ENCODE measurements at places on chromosomes 16 and 17.

DNA sequence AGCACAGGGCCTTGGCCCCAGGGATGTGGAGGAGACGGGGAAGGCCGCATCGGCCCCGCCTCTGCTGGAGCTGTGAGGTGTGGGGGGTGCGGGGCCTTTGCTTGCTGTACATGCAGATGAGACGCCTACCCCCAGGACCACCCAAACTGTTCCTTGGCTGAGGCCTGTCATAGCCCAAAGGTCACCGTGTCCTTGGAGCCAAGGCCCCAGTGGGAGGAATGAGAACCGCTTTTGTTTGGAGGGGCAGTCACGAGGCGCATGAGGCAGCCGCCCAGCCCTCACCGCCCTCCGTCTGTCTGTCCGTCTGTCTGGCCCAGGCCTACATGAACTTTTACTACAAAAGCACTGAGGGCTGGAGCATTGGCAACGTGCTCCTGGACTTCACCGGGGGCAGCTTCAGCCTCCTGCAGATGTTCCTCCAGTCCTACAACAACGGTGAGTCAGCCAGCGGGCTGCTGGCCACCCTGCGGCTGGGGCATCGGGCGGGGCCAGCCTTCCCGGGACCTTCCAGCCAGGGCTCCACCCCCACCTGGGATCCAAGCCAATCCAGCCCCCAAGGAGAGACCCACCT is 8.8 kb downstream of the TAX1BP3 start:
- DNase-seq = no peak

GRCh38 chr17:4958102-4958501 is 7.2 kb downstream of the ENO3 start:
- no peak for DNase-seq

DNA sequence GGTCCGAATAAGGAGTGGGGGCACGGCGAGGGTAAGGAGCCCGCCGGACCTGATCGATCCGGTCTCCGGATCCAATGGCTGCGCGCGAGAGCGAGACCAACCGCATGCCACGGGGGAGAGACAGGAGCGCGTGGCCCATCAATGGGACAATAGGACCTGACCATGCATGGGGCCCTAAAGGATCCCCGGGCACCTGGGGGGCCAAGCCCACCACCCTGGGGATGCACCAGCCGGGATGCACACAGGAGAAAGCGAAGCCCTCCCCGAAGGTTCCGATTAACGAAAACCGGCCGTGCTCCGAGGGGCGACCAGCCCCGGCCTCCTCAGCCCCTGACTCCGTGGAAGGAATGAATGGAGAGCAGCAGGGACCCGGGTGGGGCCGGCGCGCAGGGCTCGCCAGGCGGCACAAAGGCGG is 525 bp downstream of the JPT1 start:
- peak; percentile 51 for DNase-seq

DNA sequence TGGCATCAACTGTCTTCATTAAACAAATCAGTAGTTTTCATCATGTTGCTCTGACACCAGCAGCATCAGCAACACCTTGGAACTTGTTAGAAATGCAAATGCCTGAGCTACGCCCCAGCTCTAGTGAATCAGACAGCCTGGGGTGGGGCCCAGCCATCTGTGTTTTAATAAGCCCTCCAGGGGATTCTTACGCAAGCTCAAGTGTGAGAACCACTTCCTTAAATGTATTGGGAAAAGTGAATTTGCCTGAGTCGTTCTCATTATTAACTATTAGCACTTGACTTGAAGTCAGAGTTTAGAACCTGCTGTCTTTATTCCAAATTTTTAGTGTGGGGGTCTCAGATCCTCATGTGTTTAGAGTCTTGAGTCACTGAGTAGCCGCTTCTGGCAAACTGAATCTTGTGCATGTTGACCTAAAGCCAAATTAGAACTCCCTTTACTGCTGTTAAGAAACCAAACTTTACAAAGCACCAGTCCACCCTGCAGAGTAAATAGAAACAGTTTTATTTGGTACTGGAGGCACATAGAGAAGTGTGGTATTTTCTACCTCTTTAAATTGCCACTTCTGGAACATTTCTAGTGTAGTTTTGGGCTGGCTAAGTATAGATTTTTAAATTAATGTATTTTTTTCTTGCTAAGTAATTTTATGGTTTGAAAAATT is 137.4 kb upstream of the COX10 start:
- DNase-seq = no peak

GRCh38 chr16:24984903-24985675 is 30.1 kb downstream of the ARHGAP17 start:
- no peak for DNase-seq

DNA sequence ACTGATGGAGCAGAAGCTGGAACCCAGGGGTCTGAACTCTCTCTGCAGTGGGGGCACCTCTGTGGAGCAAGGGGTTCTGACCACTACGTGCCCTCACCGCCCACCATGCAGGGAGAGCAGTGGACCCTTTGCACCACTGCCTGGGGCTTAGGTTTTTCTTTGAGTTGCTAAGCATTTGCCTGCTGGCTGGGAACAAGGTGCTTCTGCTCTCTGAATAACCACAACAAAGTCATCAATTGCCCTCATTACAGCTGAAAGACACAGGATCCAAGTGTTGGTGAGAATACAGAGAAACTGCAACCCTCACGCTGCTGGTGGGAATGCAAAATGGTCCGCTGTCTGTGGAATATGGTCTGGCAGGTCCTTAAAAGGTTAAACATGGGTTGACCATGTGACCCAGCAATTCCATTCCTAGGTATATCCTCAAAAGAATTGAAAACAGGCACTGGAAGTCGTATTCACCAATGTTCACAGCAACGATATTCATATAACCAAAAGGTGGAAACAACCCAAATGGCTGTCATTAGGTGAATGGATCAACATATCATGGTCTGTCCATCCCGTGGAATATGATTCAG is 22.8 kb downstream of the NLRC3 start:
- DNase-seq = no peak
